ENCODE measurements at places on chromosomes 3 and 15.

DNA sequence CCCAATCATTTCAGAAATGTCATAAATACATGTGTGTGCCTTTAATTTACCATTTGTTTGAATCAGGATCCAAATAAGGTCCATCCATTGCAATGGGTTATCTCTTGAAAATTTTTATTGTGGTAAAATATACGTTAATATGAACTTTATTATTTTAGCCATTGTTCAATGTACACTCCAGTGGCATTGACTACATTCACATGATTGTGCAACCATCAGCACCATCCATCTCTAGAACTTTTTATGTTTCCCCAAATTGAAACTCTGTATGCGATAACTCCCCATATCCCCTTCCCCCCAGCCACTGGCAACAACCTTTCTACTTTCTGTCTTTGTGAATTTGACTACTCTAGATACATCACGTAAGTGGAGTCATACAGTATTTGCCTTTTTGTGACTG lies 12.0 kb downstream of the CRTAP start:
- DNase-seq: no peak

GRCh38 chr3:11415099-11415498 lies 142.9 kb downstream of the ATG7 start:
- no peak for DNase-seq

- no peak for DNase-seq
Measured at GRCh38 chr15:81211376-81211775, 14.7 kb downstream of the IL16 start.

DNA sequence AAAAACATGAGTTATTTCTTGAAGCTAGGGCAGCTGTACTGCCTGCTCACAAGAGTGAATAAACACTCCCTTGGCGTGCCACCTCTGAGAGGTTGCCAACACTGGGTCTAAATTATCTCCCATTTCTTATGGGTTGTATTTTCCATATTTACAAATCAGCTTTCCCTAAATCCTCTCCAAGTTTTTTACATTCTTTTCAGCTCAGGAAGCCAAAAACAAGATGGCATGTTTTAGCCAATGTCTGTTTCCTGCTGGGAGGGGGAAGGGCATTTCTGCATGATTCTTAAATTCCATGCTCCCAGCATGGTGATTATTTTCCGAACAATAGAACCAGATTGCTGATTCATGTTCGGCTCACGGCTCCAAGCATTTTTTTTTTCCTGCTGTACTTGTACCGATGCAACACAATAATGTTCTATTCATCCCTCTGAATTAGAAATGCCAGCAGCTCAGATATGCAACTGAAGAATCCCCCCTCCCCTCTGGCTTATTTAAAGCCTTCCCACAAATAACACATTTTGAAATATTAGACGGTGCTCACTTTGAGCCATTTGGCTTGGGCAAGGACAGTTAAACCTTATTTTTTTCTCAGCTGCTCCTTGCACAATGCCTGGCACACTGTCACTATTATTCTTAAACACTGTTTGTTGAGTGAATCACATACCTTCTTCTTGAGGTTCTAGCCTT lies 252.5 kb downstream of the THRB start:
- no peak for DNase-seq

DNA sequence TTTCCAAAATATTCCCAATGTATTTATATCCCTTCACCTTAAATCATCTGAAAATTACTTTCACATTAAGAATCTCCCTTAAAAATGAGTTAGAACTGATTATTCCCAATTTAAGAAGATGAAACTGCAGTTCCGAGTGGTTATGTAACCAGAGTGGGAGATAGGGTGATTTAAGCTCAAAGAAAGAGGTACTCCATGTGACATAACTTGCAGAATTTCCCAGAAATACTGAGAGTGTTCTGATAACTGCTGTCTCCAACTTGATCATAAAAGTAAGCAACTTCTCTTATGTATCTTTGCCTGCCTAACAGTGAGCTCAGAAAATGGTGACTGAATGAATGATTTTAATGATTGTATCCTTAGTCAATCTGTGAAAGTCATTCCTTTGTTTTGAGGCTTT lies 32.3 kb downstream of the ARRDC4 start:
- no peak for DNase-seq

DNA sequence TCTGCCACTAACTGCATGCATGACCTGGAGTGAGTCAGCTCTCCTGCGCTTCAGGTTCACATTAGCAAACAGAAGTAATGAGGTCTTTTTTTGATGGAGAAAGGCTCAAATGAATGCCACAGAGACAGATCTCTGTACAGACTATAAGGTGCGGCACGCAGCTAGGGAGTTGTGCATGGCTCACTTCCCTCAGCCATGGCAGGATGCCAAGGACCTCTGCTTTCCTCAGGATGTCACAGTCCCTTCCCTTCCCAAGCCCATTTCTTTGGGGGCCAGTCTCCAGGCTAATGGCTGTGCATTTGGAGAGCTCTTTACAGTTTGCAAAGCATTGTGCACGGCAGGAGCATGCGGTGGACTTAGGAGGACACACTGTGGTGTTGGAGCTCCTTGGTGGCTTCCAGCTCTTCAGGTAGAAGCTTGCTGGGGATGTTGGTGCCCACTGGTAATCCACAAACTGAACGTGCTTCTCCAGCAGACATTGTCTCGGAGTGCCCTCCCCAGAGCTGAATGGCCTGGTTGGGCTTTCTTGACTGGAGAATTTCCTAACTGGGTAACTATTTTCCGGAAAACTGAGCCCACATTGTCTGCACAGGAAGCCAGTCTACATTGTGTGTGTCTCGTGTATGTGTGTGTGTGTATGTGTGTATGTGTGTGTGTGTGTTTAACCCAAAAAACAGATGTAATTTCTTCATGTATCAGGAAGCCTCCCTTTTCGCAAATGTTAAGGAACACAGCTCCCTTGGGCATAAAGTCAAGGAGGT lies 172.5 kb upstream of the TLE3 start:
- peak; percentile 32 for DNase-seq

DNA sequence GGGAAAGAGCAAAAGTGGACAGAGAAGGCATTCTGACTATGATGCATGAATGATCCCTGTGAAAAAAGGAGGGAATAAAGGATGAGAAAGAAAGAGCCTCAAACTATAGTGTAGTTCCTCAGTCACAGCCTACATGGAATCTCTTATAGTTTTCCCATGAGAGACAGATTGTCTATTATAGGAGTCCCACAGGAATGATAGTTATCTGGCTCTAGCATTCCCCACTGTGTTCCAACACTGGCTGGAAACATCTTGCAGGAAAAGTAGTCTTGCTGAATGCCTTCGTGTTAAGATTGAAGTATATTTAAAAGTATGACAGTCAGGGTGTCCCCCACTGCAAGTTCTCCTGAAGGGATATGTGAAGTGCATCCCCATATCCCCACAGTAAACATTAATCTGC lies 641.5 kb upstream of the NECTIN3 start:
- DNase-seq: no peak

GRCh38 chr15:81265256-81265943 lies 58.5 kb downstream of the STARD5 start:
- DNase-seq: peak; percentile 82

- no peak for DNase-seq
Measured at GRCh38 chr3:104245261-104245660, 1121.4 kb upstream of the ALCAM start.

DNA sequence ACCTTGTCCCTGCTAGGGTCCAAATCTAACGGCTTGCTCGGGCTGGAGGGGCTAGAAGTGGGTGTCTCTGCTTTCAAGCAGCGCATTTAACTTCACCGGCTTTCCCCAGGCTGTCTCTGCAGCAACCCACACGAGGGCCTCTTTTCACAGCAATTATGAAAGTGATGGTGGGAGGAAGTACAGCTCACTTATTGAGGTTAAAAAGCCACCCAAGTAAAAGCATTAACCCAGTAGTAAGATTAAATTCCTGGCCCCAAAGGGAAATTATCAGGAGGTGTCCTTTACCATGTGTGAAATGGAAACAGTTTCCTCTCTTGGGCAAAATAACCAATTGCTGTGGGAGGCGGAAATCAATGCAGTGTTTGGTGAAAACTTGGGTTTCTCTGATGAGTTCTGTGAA lies 41.1 kb downstream of the NGRN start:
- no peak for DNase-seq

DNA sequence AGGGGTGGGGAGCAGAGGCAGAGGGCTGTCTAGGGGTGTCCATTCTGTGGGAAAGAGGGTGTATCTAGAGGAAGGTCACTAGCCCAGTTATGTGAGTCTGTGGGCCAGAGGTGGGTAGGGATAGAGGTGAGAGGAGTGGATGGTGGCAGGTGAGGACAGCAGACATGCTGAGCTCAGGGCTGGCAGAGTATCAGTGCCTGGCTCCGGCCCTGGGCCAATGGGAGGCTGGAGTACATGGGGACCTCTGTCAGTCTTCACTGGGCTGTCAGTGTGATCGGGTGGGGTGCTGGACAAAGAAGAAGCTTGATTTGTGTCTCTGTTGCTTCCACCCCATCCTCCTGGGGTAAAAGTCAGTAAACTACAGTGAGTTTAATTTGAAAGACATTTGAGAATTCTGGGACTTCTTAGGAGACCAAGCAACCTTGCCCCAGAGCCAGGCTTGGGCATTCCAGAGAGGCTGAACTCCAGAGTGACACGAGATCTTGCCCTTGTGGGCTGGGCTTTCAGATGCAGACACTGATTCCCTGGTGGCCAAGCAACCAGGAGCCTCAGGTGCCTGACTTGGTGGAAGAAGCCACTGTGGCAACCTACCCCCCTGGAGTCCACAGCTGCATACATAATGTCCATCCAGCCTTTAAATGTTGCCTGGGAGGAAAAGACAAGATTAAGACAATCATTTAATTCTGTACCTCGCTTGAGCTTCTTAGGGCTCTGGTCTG lies 60.7 kb downstream of the EXOG start:
- no peak for DNase-seq

- DNase-seq: no peak
Measured at GRCh38 chr3:146221276-146221675, 29.6 kb downstream of the PLSCR4 start.

DNA sequence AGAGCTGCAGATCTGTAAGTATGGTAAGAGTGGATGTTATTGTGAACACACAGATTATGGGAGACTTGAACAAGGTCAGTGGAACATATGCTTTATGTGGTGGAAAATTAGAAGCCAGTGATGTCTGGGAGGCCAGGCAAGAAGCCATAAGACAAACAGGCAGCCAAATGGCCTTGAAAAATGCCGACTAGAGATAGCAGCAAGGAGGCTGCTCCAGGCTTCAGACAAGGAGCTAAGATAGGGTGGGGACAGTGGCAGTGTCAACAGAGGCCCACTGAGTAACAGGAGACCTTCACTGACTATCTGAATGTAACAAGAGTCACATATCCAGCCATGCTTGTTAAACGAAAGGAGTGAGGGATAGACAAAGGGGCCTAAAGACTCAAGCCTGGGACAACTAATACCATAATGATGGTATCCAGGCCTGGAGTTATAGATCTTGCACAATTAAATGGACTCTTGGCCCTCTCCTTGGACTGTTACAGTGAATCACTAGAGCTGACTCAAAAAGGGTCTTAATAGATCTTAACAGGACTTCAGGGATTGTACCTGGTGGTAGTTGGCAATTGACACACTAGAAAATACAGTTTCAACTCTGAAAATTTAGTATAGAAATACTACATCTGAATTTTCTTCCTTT lies 50.6 kb downstream of the CFAP20DC start:
- no peak for DNase-seq

GRCh38 chr15:68256675-68257450 lies 20.7 kb upstream of the FEM1B start:
- DNase-seq: peak; percentile 85

- no peak for DNase-seq
Measured at GRCh38 chr3:177944228-177944661, 592.0 kb upstream of the KCNMB2 start.

DNA sequence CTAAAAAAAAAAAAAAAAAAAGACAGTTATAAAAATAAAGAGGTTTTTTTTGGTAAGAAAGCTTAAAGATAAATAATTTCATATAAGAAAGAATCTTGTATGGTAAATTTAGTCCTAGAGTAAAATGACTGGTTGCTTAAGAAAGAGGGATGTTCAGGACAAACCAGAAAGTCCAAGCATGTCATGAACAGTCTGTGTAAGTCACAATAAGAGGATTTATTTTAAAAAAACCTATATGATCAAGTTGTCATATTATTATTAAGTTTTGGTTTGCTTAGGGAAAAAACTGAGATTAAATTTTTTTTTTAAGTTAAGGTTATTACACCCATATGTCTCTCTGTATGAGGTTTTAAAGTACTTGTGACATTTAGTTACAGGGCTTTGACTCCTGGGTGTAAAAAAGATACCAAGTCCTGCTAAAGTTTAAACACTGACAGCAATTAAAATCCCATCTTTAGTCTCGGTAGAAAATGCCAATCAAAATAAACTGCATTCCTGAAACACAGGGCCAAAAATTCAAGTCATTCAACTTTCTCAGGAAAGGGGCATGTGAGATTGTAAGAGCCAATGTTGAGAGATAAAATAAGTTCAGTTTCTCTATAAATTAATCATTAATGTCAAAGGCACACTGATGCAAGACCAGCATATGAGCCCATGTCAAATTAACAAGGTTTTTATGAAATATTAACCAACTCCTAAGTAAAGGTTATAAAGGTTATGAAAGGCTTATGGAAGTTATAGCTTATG lies 8.5 kb upstream of the BDH1 start:
- no peak for DNase-seq

DNA sequence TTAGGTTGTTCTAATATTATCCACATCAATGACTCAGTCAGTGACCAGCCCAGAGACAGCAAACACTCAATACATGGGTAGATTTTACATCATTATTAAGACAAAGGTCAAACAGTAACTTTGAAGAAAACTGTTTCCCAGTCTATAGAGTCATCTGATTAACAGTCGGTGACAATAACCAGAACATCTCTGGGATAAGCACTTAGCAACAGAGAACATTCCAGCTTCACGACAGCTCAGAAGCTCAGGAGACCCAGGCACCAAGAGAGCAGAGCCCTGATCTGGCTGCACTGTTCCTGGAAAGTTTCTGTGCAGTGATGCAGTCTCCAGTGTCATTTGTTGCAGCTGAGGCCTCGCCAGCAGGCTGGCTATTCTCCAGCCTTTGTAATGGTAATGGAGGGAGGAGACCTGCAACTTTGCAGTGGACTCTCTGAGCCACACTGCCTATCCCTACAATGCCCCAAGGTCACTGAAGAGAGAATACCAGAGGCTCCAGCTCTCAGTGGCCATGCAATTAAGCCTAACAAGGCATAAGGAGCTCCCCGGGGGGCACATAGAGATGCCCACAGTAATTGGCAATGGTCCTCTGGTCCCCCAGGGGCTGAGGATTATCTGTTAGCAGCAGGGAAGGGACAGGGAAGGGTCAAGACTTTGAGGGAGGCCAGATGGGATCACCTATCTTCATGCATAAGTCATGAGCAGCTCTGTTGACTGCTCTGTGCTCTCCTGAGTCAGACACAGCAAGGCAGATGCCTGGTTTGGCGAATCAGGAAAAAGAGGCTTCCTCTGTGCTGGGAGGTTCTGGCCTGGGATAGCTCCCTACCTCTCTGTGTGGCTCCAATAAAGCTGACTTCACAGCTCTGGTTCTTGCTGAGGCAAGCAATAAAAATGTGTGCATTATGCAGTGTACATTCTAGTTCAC lies 163.6 kb downstream of the CTNNB1 start:
- peak; percentile 20 for DNase-seq

GRCh38 chr3:14758297-14758696 lies 60.5 kb upstream of the FGD5 start:
- no peak for DNase-seq

GRCh38 chr3:58609990-58610389 lies 32.8 kb upstream of the FAM107A start:
- no peak for DNase-seq

GRCh38 chr3:52240886-52241370 lies 2.0 kb upstream of the TWF2 start:
- peak; percentile 37 for DNase-seq

GRCh38 chr3:18389108-18389733 lies 35.9 kb downstream of the SATB1 start:
- DNase-seq: peak; percentile 29

GRCh38 chr3:135226057-135226456 lies 431.0 kb downstream of the EPHB1 start:
- DNase-seq: no peak

- peak; percentile 31 for DNase-seq
Measured at GRCh38 chr3:1330107-1330506, 237.3 kb downstream of the CNTN6 start.
